ENCODE measurements at places on chromosomes 7 and 10. TPM values are rescaled to one million over a fixed set of nuclear protein-coding genes. Genes with fewer than 3 reads are reported as not detected.

ASAH2 gene
- total RNA-seq = 0.77 TPM

CYP2W1 gene
- not detected for total RNA-seq

FAM237B gene
- total RNA-seq = 0.22 TPM

VPS37D gene
- total RNA-seq = 9.2 TPM

ABCA13 gene
- 1.1 TPM for total RNA-seq

CALN1 gene
- total RNA-seq = not detected

AZGP1 gene
- 0.33 TPM for total RNA-seq

LIPK gene
- total RNA-seq = not detected

ZFYVE27 gene
- 24.3 TPM for total RNA-seq

PRSS37 gene
- not detected for total RNA-seq

PPP1R9A gene
- total RNA-seq = 2.6 TPM

GIMAP8 gene
- total RNA-seq = under 0.01 TPM

RAMP3 gene
- total RNA-seq = not detected

IGF2BP3 gene
- 3.5 TPM for total RNA-seq

GTF2IRD1 gene
- 31.1 TPM for total RNA-seq

LRRC18 gene
- not detected for total RNA-seq

SNCG gene
- 7.5 TPM for total RNA-seq

ZNF467 gene
- total RNA-seq = 0.22 TPM

DENND2A gene
- 14.9 TPM for total RNA-seq

MNX1 gene
- not detected for total RNA-seq

ZNF239 gene
- 8.9 TPM for total RNA-seq

PDZD7 gene
- 1.4 TPM for total RNA-seq

DEPP1 gene
- 0.44 TPM for total RNA-seq

DPYSL4 gene
- total RNA-seq = 2.3 TPM

SUPV3L1 gene
- total RNA-seq = 35.7 TPM

AKR1E2 gene
- 24.9 TPM for total RNA-seq

ALOX5 gene
- total RNA-seq = not detected

PODXL gene
- total RNA-seq = 3.2 TPM

RBP4 gene
- total RNA-seq = not detected

HOXA13 gene
- total RNA-seq = 14.9 TPM

CARD11 gene
- total RNA-seq = 0.62 TPM

UNC5B gene
- 11.2 TPM for total RNA-seq

LEP gene
- total RNA-seq = 0.12 TPM

ZNF853 gene
- 3.9 TPM for total RNA-seq

SPAM1 gene
- not detected for total RNA-seq

ANXA11 gene
- 54.7 TPM for total RNA-seq

MYH16 gene
- total RNA-seq = 0.33 TPM

ZRANB1 gene
- total RNA-seq = 25.7 TPM

C10orf53 gene
- under 0.01 TPM for total RNA-seq

SYT15B gene
- total RNA-seq = under 0.01 TPM

PAPSS2 gene
- 77.7 TPM for total RNA-seq

PRTFDC1 gene
- 22.9 TPM for total RNA-seq

TMEM120A gene
- 25.5 TPM for total RNA-seq

AFAP1L2 gene
- 0.22 TPM for total RNA-seq

CPA5 gene
- not detected for total RNA-seq

TUBB8 gene
- not detected for total RNA-seq

PTPRN2 gene
- total RNA-seq = 0.11 TPM

SORCS3 gene
- under 0.01 TPM for total RNA-seq

ELFN1 gene
- 1.2 TPM for total RNA-seq

EPO gene
- not detected for total RNA-seq

GSAP gene
- 20.8 TPM for total RNA-seq

CCZ1 gene
- 66.5 TPM for total RNA-seq

SPDYE1 gene
- total RNA-seq = not detected

ASZ1 gene
- total RNA-seq = not detected

NAT16 gene
- under 0.01 TPM for total RNA-seq

PLAU gene
- total RNA-seq = 81.5 TPM

SUGCT gene
- total RNA-seq = 7.2 TPM

TMEM130 gene
- total RNA-seq = 0.11 TPM

Measured in uterine smooth muscle cell (primary cell).